ENCODE measurements at places on chromosomes 6 and 20. TPM values are rescaled to one million over a fixed set of nuclear protein-coding genes. Genes with fewer than 3 reads are reported as not detected.

Gene SOX4
- 7.6 TPM for total RNA-seq

Gene F13A1
- total RNA-seq = not detected

Gene JPH2
- not detected for total RNA-seq

Gene OR2H1
- not detected for total RNA-seq

Gene ESR1
- total RNA-seq = under 0.01 TPM

Gene RAB44
- total RNA-seq = 0.32 TPM

Gene SUMO4
- 0.16 TPM for total RNA-seq

Gene TPX2
- total RNA-seq = 20.9 TPM

Gene PIGU
- 20.9 TPM for total RNA-seq

Gene LYRM2
- total RNA-seq = 9.2 TPM

Gene EYS
- not detected for total RNA-seq

Gene GRM4
- total RNA-seq = not detected

Gene CTAGE9
- not detected for total RNA-seq

Gene MAS1
- not detected for total RNA-seq

Gene CST4
- not detected for total RNA-seq

Gene TXLNB
- not detected for total RNA-seq

Gene KIFC1
- 6.8 TPM for total RNA-seq

Gene WFDC5
- total RNA-seq = not detected

Gene DZANK1
- total RNA-seq = 0.16 TPM

Gene CFAP206
- not detected for total RNA-seq

Gene TRIM38
- 9.2 TPM for total RNA-seq

Gene MUC21
- total RNA-seq = not detected

Gene UNC5CL
- not detected for total RNA-seq

Gene NPEPL1
- 23.3 TPM for total RNA-seq

Gene IL17F
- not detected for total RNA-seq

Gene SAMD5
- total RNA-seq = 0.18 TPM

Gene LST1
- total RNA-seq = not detected

Gene KIF3B
- 17.0 TPM for total RNA-seq

Gene OR2B6
- total RNA-seq = not detected

Gene ZDHHC14
- total RNA-seq = 5.2 TPM

Gene CLIC5
- not detected for total RNA-seq

Gene PCMT1
- 105 TPM for total RNA-seq

Gene TCF19
- 7.0 TPM for total RNA-seq

Gene TINAG
- total RNA-seq = not detected

Gene FGD2
- not detected for total RNA-seq

Gene DCDC2
- total RNA-seq = not detected

Gene NHLRC1
- total RNA-seq = 1.9 TPM

Gene KCNS1
- total RNA-seq = 2.3 TPM

Gene CTCFL
- not detected for total RNA-seq

Gene SEMG1
- not detected for total RNA-seq

Gene PLCB1
- total RNA-seq = 8.9 TPM

Gene VAPB
- 10.3 TPM for total RNA-seq

Gene TREML1
- total RNA-seq = not detected

Gene SNAP91
- 0.36 TPM for total RNA-seq

Gene LY6G6D
- not detected for total RNA-seq

Gene SOX18
- total RNA-seq = 0.36 TPM

Gene RBM39
- total RNA-seq = 171 TPM

Gene GABRR1
- total RNA-seq = not detected

Gene ENPP5
- total RNA-seq = 0.36 TPM

Gene FITM2
- total RNA-seq = 6.6 TPM

Gene LMBRD1
- 21.8 TPM for total RNA-seq

Gene HLA-DOA
- total RNA-seq = not detected

Gene TGM3
- not detected for total RNA-seq

Gene PNPLA1
- total RNA-seq = 0.49 TPM

Gene TNF
- 0.54 TPM for total RNA-seq

Gene SLC22A23
- 13.9 TPM for total RNA-seq
